ENCODE measurements at places on chromosomes 6 and 20.

GRCh38 chr6:25834950-25835349 lies 3.1 kb upstream of the SLC17A1 start:
- DNase-seq = no peak

GRCh38 chr6:24546439-24546838 lies 51.7 kb downstream of the ALDH5A1 start:
- DNase-seq = no peak

DNA sequence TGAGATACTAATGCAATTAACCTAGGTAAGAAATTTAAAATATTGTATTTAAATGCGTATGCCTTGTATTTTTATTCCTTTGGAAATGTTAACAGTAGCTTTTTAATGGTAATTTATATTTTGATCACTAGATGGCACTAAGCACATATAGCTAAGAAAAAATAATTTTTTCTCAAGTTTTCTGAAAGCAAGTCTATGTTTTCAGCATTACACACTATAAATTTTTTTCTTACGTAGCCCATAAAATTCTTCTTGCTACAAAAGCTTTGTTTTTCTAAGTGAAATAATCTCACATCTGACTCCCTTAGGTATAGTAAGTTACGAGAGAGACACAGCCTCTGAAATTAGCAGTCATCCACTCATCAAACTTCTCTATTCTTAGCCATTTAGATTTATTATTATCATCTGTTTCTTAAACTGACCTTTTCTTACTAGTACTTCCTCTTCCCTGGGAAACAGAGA lies 35.7 kb downstream of the TSPYL4 start:
- no peak for DNase-seq

- no peak for DNase-seq
Observed at GRCh38 chr6:7546020-7546369, 4.5 kb downstream of the DSP start.

- no peak for DNase-seq
Observed at GRCh38 chr6:111858347-111858746, 14.9 kb downstream of the FYN start.

GRCh38 chr6:39686976-39687375 lies 38.2 kb downstream of the KIF6 start:
- no peak for DNase-seq

DNA sequence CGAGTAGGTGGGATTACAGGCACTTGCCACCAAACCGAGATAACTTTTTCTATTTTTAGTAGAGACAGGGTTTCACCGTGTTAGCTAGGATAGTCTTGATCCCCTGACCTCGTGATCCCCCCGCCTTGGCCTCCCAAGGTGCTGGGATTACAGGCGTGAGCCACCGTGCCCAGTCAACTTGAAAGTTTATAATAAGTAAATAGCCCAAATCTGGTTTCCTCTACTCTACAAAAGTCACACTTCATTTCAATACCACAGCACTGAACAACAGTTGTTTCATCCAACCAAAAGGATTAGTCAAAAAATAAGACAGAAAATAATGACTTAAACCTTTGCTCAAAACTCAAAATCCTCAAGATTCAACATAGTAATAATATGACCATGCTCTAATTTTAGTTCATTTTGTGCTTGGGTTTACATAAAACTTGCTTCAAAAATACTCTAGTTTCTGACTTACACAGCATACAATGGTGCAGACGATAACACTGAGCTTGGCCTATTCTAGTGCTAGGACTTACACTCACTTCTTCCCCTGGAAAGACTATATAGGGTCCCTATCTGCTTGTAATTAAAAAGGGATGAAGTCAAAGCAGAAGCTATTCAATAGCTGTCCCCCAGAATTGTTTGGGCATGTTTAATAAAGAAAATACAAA lies 56.7 kb downstream of the NT5E start:
- no peak for DNase-seq

DNA sequence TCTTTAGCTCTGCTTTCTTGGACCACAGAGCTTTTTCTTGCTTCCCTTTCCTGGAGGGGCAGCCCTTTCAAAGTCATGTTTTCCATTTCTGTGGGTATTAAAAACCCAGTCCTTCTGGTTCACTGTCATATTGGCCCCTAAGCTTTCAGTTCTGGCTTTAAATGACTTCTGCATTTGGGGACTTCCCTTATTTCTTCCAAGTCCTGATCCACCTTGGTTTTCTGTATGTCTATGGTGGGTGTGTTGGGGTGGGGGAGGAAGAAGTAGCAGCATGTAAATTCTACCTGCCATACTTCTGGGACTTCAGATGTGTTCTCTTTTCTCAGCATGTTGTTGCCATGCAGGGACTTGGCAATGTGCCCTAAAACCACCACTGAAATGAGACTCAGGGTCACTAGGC lies 77.1 kb upstream of the EMILIN3 start:
- DNase-seq = no peak

DNA sequence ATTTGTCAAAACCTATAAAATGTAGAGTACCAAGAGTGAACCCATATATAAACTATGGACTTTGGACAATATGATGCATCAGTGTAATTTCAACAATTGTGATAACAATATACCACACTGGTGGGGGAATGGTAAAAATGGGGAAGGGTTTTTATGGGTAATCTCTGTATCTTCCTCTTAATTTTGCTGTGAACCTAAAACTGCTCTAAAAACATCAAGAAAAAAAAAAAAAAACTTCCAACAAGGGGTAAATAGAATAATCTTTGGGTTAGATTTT lies 592.0 kb upstream of the ADGRB3 start:
- DNase-seq = no peak

DNA sequence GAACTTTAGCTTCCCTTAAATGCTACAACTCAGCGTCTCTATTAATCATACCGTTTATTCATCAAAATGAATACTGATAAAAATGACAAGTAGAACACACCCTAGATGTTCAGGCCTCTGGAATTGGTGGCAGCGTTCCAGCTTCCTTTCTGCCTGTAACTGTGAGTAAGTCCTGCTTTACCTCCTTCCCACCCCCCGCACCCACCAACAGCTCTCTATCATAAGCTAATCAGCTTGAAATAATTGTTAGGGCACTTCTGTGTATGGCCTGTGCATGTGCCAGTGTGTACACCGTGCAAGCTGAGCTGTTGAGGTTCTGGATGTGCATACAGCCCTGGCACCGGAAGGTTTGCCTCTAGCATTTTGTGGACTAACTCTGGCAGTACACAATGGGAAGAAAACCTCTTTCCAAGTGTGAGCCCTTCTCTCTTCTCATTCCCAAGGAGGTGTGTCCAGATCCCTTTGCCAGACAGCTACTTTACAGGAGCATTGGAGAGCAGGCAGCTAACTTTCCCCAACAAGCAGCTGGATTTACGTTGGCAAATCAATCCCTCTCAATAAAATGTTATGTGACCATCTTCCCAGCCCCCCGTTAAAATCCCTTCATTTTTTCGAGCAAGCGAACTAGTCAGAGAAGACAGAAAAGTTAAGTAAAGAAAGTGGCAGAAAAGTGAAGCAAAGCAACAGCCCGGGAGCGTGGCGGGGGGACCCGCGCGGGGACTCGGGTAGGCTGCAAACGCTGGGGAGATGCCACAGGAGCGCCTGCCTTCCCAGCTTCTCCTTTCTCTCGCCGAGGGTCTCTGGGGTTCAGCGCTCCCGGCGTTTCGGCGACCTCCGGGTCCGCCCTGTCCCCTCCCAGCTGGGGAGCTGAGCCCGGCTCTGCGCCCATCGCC lies 803 bp upstream of the ADGRG6 start:
- no peak for DNase-seq

GRCh38 chr6:168096271-168096764 lies 17.3 kb upstream of the FRMD1 start:
- no peak for DNase-seq

GRCh38 chr6:10219510-10219909 lies 195.4 kb downstream of the TFAP2A start:
- no peak for DNase-seq

DNA sequence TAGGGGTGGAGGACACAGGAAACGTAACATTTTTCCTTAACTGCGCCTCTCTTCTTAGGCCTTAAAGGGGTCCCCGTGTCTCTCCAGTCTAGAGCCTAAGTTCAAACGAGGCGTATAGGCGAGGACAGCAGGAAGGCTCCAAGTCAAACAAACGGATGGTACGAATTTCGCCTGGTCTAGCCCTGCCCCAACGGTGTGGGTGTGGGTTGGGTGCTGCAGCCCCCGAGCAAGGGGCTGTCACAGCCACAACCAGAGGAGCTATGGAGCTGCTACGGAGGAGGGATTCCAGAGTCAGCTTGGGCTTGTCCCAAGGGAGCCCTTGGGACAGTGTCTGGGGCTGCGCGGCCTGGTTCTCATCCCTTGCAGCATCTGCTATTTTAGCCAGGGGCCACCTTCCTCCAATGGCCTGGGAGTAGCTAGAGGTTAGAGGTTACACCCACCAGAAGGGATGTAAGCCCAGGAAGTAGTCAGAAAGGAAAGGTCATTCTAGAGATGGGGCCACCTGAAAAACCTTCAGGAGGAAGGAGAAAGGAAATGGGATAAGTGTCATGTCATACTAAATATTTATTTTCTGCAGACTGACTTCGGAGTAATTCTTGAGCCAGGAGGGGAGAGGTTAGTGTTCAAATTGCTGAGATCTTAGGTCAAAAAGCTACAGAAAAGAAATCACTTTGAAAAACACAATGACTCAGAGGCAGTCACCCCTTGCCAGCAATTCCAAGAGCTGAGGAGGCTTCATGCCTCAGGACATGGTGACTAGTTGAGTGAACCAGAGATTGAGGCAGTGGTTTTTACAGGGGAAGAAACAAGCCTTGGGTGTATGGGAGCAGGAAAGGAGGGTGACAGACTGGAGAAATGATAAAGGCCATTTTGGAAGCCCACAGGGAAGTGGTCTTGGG lies 21.7 kb downstream of the VPS52 start:
- DNase-seq = no peak

DNA sequence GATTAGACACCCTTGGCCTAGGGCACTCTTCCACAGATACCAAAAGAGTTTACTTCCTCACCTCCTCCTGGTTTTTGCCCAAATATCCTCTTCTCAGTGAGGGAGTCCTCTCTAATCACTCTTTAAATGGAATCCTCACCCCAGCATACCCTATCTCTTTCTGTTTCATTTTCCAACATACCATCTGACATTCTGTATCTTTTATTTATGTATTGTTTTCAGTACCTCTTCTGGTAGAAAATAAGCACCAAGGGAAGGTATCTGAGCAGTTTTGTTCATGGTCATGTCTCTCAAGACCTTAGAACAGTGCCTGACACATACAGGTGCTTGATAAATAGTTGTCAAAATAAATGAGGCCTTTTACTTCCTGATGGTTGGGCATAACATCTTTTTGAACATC lies 55.1 kb downstream of the KIAA0408 start:
- DNase-seq = no peak

GRCh38 chr6:16180696-16181438 lies 52.0 kb downstream of the MYLIP start:
- no peak for DNase-seq

DNA sequence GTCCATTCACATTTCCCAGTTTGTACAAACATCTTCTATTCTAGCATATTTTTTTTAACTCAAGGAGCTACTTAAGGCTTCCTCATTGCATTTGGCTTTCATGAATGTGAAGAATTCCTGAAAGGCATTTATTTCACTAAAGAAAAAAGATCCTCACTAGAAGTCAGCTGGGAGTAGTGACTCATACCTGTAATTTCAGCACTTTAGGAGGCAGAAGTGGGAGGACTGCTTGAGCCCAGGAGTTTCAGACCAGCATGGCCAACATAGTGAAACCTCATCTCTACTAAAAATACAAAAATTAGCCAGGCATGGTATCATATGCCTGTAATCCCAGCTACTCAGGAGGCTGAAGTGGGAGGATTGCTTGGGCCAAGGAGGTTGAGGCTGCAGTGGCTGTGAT lies 30.9 kb upstream of the XRN2 start:
- DNase-seq = no peak

DNA sequence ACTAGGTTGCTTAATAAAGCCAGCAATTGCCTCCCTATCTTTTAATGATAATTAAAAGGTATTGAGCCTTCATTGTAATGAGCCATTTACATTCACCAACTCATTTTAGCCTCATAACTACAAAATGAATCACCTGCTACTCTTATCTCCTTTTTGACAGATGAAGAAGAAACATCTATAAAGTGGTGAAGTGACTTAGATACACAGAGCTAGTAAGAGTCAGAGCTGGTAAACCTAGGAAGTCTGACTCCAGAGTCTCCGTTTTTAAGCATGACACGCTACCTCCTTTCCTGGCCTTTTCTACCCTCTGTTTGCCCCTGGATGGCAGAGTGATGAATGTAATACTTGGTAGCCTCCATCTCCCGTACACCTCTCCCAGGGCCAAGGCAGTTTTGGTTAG lies 93.5 kb downstream of the SPTLC3 start:
- no peak for DNase-seq

DNA sequence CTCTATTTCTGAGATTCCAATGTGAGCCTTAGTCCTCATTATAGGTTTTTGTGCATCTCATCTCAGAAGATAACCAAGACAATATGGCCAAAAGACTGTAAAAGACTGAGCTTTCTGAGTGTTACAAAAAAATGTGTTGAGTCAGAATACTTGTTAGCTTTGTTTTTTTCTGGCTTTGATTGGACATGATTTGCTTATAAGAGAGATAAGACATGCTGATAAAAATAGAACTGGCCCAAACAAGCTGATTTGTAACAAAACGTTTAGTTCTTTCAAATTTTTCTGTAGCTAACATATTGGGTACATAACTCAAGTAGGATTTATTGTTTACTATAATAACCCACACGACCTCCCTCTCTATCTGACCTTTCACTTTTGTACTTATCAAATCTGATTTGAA lies 32.9 kb downstream of the FILIP1 start:
- DNase-seq = no peak

DNA sequence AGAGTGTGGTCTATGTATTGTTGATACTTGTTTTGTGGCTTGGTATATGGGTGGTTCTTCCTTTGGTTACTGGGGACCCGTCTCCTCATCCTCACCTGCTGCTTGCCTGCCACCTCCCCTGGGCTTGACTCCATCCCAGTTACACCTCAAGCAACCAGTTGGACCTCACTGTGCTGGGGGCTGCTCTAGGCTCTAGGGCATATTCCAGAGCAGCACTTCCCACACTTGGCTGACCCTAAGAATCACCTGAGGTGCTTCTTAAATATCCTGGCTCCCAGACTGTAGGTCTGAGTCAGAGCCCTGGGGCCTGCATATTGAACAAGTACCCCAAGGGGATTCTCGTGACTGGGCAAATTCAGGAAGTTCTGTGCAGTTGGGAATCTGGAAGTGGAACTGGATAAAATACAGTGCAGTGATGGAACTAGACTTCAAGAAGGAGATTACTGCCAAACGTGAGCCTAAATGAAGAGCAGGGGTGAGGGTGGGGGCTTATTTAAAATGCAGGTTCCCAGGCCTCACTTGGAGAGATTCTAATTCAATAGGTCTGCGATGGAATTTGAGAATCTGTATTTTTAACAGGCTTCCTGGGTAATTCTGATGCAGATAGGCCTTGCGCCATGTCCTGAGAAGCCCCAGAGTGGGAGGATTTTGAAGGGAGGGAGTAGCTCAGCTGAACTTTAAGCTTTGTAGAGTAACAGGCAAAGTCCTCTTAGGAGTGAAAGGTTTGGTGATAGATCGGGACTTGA lies 7.6 kb downstream of the SPATS1 start:
- DNase-seq = no peak

DNA sequence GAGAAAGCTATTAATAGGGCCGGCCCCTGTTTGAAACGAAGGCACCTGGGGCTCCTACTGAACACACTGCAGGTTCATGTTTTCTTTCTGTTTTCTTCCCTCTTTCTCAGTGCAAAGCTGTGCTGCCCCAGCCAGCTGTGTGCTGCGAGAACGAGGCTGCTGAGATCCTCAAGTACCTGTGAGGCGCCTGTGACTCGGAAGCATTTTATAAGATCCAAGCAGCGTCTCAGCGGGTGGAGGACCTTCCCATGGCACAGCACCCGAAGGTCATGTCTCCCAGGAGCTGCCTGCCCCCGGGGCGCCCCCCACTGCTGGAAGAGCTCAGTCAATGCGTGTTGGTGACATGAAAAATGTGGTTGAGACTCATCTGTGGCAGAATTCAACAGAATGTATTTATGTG lies 66.3 kb downstream of the SMOC2 start:
- no peak for DNase-seq

Measured in stimulated activated CD4-positive, alpha-beta T cell treated with anti-CD3 and anti-CD28 coated beads, Interleukin-1b, Interleukin-23, amount 100 ng/mL, for 4 hours (primary cell).